ENCODE measurements at places on chromosomes 5 and 9. TPM values are rescaled to one million over a fixed set of nuclear protein-coding genes. Genes with fewer than 3 reads are reported as not detected.

Gene NKD2
- total RNA-seq = 11.8 TPM

Gene MLANA
- not detected for total RNA-seq

Gene FBXL7
- total RNA-seq = 1.3 TPM

Gene MARCHF3
- total RNA-seq = 0.96 TPM

Gene IL9
- total RNA-seq = not detected

Gene NME5
- total RNA-seq = not detected

Gene SHOC1
- total RNA-seq = not detected

Gene GMCL2
- not detected for total RNA-seq

Gene FRMPD1
- total RNA-seq = 0.05 TPM

Gene PALM2AKAP2
- total RNA-seq = 0.49 TPM

Gene SLC4A9
- total RNA-seq = not detected

Gene FGF10
- not detected for total RNA-seq

Gene C9orf153
- total RNA-seq = not detected

Gene IL5
- not detected for total RNA-seq

Gene FOXD4L5
- total RNA-seq = not detected

Gene ORM2
- not detected for total RNA-seq

Gene ZFP37
- total RNA-seq = 1.8 TPM

Measured in A549 treated with RU486 at 1 μM for 4 hours (cell line).